ENCODE measurements at places on chromosomes 1 and 21.
A peak's percentile ranks its signal among the peaks of the same experiment; 100 is the strongest.

GRCh38 chr1:243269461-243269801, 13.6 kb downstream of the SDCCAG8 start:
- no peak for DNase-seq

GRCh38 chr1:158649052-158649451, 37.5 kb downstream of the SPTA1 start:
- no peak for DNase-seq

GRCh38 chr1:5986018-5986417, 6.2 kb downstream of the NPHP4 start:
- no peak for DNase-seq

- no peak for DNase-seq
Measured at GRCh38 chr1:110337704-110338308, 1.4 kb upstream of the RBM15 start.

- no peak for DNase-seq
Measured at GRCh38 chr21:41327753-41328152, 11.2 kb downstream of the FAM3B start.

DNA sequence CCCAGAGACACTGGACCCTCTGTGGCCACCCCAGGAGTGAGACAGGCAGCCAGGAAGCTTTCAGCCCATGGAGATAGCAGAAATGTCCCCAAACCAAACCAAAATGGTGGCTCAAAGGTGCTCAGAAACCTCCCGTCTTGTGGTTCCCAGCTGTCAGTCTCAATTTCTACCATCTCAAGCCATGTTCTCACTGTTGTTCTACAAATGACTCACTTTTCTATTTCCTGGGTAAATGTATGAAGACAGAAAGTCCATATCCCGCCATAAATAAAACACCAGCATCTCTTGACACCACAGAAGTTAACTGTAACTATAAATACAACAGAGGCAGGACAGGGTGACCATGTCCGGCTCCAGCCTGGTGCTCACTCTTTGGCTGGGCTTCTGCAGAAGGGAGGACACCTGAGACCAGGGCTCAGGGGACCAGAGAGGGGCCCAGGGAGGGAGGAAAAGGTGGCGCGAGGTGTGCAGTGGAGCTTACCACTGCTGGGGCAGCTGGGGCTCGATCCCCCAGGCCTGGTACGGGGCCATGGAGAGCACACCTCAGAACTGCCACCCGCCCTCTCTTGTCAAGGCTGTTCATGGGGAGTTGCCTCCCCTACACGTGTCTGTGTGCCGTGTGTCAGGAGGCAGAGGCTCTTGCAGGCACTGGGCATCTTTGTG, 43.6 kb downstream of the EPHB2 start:
- DNase-seq: peak; percentile 30

DNA sequence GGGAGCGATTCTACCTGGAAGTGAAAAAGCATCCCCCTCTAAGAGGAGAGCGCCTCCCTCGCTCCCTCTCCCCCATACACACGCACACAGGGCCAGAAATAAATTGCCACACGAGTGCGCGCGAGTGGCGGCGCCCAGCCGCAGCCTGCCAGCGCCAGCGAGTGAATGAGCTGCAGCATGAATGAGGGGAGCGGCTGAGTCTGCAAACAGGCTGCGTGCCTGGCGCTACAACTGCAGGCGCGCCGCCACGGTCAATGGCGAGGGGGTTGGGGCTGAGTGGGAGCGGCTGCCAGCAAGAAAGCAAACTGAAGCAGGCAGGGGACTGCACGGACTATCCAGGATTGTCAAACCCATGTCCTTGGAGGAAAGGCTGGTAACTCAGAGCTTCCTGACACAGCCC, 2.2 kb downstream of the CAMK1G start:
- DNase-seq: peak; percentile 37

DNA sequence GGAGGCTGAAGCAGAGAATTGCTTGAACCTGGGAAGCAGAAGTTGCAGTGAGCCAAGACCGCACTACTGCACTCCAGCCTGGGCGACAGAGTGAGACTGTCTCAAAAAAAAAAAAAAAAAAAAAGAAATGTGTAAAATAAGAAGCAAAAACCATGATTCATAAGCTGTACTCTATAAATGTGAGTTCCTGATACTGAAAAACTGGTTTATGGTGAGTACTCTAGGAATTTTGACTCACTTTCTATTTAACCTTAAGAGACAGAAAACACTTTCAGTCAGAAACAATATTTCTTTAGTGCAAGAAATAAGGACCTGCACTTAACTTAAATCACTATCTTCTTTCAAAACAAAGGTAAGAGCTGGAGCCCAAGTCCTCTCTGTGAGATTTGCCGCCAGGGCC, 19.9 kb upstream of the POU2F1 start:
- no peak for DNase-seq

DNA sequence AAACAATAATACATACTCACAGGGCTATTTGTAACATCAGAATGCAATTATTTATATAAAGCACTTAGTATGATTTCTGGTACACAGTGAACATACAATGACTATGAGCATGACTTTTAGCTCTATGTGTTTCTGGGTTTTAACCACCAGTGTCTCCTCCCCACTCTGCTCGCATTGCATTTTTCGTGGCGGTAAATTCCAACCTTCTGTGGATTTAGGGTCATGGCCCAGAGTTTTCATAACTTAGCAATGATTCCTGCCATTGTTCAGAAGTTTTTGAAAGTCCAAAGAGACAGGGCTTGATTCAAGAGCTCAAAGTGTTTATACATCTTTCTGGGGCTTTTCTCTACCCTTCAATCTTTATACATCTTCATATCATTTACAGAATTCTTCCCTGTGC, 191.3 kb downstream of the BACH1 start:
- peak; percentile 86 for DNase-seq

DNA sequence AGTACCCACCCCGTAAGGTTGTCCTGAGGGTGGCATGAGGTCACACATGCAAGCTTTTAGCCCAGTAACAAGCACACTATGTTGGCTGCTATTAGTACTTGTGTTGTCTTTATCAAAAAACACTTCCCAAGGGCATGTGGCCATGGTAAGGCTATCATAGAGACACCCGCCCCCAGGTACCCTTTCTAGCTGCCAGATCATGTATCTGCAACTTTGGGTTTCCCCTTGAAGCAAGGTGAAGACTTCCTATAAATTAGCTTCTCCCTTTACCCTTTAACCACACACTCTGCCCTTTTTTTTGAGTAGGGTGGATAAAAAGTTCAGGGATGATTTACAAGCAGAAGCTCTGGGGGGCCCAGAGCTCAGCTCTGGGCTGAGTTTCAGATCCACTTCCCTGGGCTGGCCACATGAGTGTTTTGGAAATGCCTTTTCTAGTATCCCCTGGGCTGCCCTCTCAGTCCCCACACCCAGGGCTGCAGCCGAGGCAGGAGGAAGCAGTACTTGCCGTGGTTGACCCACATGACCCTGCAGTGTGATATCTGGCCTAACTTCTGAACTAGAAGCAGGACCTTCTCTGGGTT, 2.0 kb downstream of the ZDHHC18 start:
- no peak for DNase-seq

DNA sequence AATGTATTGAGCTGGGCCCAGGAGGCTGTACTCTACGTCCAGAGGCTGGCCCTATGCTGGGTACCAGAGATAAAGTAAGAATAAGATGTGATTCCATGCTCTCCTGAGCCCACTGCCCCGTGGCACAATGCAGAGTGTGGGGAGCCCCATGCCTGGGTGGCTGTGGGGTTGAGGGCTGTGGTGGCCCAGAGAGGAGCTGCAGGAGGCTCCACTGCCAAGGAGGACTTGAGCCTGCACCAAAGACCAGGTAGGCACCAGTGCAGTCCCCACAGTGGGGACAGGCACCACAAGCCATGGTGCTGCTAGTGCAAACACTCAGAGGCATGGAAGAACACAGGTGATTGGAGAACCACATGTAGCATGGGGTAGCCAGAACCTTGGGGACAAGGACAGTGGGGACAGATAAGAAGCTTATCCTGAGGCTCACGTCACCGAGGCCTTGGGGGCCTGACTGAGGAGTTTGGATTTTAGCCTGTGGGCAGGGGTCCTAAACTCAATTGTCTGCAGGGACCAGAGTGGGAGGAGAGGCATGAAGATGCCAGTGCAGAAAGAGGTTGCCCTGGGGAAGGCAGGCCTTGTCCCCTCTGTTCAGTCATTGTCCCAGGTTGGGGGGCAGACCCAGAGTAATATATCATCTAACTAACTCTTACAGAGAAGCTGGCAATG, 21.9 kb upstream of the EPS8L3 start:
- no peak for DNase-seq

DNA sequence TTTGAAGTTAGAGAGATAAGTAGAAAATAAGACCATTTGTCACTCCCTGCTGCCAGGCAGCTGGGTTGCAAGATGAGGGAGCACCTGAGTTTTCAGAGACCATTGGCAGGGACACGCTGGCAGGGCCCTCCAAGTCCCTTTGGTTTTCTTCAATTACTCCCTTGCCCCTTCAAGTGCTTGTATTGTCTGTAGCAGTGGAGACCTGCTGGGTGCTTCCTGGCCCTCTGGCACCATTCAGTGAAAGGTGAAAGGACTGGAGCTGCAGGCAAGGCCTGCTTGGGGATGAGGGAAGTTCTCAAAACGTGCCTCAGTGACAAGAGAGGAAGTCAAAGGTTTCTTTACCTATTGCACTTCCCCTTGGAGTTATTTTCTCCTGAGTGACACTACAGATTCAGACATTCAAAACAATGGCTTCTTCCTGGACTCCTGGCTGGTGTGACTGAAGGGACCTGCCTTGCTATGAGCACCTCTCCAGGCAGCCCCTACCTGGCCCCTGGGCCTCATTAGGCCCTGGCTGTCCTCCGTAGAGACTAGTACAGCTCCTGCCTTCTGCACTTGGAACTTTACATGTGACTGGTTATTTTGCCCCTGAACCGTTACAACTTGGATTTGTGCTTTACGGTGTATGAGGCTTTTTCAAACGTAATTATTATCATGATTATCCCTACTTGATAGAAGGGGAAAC, 100.1 kb downstream of the C1orf21 start:
- DNase-seq: no peak

DNA sequence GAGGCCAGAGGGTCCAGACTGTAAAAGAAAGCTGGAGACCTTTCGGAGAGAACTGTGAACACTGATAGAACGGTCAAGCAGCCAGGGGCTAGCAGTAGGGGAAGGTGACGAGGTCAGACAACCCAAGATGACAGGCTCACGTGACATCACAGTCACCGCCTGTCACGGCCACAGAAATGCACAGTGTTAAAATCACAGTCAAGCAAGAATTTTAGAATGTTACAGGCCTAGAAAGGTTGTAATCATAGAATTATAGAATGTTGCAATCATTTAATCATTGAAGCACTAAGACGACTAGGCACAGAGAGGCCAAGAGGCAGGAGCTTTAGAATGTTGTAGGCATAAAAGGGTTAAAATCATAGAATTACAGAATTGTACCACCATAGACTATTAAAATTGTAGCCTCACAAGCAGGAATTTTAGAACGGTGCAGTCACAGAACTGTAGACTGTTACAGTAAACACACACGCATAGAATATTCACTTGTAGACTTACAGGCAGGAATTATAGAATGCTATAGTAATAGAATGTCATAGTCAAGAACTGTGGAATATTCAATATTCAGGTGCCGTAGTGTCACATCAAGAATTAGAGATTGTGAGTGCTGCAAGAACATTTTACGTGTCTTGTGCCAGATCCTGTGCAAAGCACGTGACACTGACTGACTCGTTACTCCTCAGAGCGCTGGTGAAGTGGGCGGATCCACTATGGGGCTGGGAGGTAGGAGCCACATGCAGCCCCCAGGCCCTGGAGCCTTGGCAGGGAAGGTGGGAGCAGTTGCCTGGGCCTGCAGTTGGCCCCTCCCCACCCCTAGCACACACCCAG, 118.1 kb downstream of the EPHB2 start:
- peak; percentile 26 for DNase-seq

- no peak for DNase-seq
Measured at GRCh38 chr1:53384796-53385195, 56.9 kb upstream of the LRP8 start.

GRCh38 chr1:12619792-12620487, 1.9 kb upstream of the DHRS3 start:
- peak; percentile 94 for DNase-seq

GRCh38 chr1:116732726-116733125, 21.5 kb upstream of the CD2 start:
- no peak for DNase-seq

GRCh38 chr21:41767606-41768436, 969 bp upstream of the RIPK4 start:
- DNase-seq: no peak

GRCh38 chr1:162902416-162902815, 41.4 kb upstream of the CCDC190 start:
- peak; percentile 83 for DNase-seq

- DNase-seq: no peak
Measured at GRCh38 chr1:34529935-34530859, 224.7 kb upstream of the GJB5 start.

DNA sequence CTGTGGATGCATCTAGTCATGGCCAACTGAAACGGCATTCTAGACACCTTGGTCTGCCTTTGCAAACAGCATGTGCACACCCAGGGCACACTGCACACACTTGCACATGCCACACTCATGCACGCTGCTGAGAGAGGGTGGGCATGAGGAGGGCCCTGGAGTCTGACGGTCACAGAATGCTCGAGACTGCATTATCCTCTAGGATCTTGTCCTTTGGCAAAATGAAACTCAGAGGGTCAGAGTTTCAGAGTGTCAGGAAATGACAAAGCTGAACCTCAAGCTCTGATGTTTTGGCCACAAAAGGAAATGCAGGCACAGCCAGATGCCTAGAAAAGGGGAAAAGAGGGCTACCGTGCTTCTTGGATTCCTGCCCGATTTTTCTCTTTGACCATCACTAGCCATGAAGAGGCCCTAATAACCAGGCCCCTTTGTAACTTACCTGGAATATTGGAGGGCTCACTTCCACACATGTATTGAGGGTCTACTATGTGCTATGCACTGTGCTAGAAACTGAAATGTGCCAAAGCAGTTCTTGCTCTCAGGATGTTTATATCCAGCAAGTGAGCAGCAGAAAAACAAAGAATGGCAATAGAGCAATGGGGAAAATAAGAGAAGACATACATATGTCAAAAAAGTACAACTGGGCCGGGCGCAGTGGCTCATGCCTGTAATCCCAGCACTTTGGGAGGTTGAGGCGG, 65.4 kb downstream of the TOMM20 start:
- no peak for DNase-seq

GRCh38 chr1:18582890-18583289, 47.8 kb upstream of the PAX7 start:
- DNase-seq: no peak

DNA sequence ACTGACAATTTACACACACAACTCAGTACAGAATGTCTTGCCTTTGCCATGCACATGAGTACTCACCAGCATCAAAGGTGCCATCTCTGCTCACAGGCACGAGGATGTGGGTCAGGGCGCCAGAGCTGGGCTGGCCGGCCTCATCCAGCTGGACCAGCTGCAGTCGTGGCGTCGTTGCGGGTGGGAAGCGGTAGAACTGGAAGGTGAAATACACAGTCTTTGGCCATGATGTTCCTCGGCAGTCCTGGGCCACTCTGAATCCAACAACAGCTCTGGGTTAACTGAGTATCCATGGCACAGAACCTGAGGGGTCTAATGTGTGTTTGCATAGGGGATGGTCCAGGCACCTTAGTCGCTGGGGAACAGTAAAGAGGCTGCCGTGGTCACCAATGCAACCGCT, 87.7 kb downstream of the NPHP4 start:
- no peak for DNase-seq

- no peak for DNase-seq
Measured at GRCh38 chr1:78086697-78087096, 40.9 kb downstream of the GIPC2 start.
